Fibroblast of skin of right biceps (primary cell): ENCODE measurements at places on chromosomes 11 and 22.
A peak's percentile ranks its signal among the peaks of the same experiment; 100 is the strongest.

- DNase-seq: peak; percentile 85
Observed at GRCh38 chr11:115247361-115247760, 256.9 kb downstream of the CADM1 start.

GRCh38 chr11:78539506-78539905 lies 35.2 kb downstream of the NARS2 start:
- peak; percentile 13 for DNase-seq

GRCh38 chr11:32366666-32367065 lies 68.7 kb downstream of the WT1 start:
- DNase-seq: peak; percentile 70

DNA sequence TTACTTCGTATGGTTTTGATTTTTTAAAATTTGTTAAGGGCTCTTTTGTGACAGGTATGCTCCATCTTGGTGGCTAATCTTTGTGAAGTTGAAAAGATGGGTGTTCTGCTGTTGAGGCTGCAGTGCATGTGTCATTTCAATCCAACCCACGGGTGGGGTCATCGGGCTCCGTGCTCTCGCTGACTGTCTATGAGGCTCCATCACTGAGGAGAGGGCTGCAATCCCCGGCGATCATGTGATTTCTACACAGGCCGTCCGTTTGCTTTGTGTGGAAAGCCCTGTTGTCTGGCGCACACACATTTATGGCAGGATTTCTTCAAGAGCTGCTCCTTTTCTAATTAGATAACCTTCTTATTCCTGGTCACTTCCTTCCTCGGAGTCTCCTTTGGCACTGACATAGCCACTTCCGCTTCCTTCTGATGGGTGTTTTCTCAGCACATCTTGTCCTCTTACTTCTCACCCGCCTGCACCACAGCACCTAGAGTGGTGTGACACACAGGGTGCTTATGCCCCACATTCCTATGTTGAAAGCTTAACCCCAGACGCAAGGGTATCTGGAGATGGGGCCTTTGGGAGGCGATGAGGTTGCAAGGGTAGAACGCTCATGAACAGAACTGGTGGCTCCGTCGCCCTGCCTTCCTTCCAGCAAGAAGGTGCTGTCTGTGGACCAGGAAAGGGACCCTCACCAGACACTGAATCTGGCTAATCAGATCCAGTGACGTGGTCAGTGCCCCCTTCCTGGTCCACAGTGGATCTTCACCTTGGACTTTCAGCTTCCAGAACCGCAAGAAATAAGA lies 9.4 kb downstream of the MOB2 start:
- DNase-seq: no peak

GRCh38 chr11:6203327-6203726 lies 2.0 kb upstream of the C11orf42 start:
- DNase-seq: no peak

GRCh38 chr11:12243486-12243885 lies 133.1 kb downstream of the MICAL2 start:
- DNase-seq: no peak

DNA sequence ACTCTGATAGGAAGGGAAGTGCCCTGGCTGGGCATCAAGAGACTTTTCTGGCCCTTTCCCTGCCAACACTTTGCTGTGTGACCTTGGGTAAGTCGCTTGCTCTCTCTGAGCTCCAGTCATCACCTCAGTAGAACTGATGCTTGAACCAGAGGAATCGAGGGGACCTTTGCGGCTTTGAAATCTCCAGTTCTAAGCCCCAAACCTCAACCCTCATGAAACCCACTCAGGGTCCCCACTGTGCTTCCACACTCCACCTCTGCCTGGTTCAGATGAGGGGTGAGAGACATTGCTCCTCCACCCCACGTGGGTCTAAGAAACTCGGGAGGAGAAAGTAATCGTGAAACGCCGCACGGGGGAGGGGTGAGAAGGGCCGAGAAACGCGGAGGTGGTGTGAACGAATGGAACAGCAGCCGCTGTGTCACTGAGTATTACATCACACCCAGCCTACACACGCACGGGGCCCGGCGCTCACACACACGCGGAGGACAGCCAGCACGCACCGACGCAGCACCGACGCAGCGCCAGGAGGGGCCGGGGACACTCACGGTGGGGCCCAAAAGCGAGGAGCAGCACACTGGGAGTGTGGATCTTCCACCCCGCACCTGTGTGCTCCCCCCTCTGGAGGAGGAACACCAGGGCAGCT lies 4.3 kb downstream of the RTN4RL2 start:
- DNase-seq: no peak

- DNase-seq: peak; percentile 67
Observed at GRCh38 chr11:47161134-47161854, 15.4 kb downstream of the ARFGAP2 start.

GRCh38 chr11:68988491-68988890 lies 7.7 kb upstream of the MRGPRD start:
- no peak for DNase-seq

DNA sequence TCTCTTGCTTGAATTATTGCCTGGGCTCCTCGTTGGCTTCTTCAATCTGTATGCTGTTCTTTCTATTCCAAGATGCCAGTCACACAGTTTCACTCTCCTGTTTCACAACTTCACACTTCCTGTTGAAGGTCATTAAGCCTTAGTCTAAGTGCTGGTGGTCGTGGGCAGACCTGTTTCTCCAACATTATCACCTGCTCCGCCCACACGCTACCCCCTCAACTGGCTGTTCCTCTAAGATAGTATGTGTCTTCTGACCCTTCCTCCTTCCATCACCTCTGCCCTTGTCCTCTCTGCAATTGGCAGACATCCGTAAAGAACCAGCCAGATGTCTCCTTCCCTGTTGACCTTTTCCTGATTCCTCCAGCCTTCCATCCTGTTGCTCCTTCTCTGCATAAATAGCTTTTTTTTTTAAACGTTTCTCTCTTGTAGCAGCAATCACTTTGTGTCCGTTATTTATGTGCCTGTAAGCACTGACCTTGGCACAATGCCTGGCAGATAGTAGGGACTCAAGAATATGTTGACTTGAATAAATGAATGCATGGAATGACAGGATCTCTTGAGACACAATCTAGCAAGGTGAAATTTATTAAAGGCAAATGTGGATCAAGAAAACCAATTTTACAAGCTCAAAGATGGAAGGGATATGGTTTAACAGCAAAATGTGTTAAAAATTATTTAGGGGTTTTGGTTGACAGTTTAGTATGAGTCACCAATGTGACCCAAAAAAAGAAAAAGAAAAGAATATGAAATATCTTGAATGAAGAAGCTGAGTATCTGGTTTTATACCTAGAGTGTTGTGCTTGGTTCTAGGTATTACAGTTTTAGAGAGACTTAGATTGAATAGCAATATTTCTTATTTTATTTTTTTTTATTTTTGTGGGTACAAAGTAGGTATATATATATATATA lies 12.6 kb downstream of the DIXDC1 start:
- no peak for DNase-seq

- DNase-seq: no peak
Observed at GRCh38 chr11:82384308-82384707, 349.4 kb downstream of the FAM181B start.

DNA sequence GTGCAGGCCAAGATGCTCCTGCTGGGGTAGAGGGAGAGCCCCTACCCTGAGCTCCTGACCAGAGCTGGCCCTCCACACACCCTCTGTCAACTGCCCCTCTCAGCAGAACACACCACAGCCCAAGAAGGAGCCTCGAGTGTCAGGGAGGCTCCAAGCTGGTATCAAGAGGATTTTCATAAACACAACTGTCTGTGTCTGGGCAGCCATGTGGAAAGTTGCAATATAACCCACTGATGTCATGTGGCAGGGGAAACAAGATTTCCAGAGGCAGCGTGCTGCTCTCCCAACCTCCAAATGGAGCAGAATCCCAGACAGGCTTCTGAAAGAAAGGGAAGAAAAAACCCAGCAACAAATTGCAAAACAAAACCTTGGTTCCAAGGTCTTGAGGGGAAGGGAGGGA lies 569.9 kb downstream of the BUD13 start:
- DNase-seq: no peak

DNA sequence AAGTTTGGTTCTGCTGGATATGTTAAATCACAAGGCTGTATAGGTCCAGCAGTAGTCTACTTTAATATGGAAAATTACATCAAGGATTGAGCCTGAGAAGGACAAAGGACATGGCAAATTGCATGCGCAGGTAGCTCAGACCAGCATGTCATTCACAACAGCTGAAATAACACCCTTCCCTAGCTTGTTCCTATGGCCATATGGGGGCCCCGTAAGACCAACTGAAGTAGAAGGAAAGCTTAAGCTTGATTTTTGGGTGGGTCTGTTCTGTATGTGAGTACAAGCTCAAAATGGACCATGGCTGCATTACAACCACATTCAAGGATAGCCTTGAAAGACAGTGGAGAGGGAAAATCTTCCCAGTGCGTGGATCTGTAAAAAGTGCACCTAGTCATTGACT lies 20.6 kb upstream of the PDE3B start:
- DNase-seq: no peak

- DNase-seq: no peak
Observed at GRCh38 chr11:60513496-60514460, 1.4 kb upstream of the MS4A13 start.
